T-helper 2 cell treated with Interferon-gamma antibody and Interleukin-4, amounts not matched to agents 100 ng/mL and 5 ng/mL, for 36 hours (primary cell): ENCODE measurements at places on chromosomes 4 and X. TPM values are rescaled to one million over a fixed set of nuclear protein-coding genes. Genes with fewer than 3 reads are reported as not detected.

Gene MAGEB1
- total RNA-seq = not detected in 2 replicates

Gene POU3F4
- total RNA-seq = not detected in 2 replicates

Gene OTUD6A
- total RNA-seq = not detected in 2 replicates

Gene BBS7
- 17.5 and 21.5 TPM in 2 replicates for total RNA-seq

Gene DTHD1
- total RNA-seq = 0.07 and 0.09 TPM in 2 replicates

Gene LRAT
- not detected in 2 replicates for total RNA-seq

Gene MID2
- total RNA-seq = 2.2 and 2.9 TPM in 2 replicates

Gene S100P
- 34.1 and 37.1 TPM in 2 replicates for total RNA-seq

Gene SRD5A3
- total RNA-seq = 11.4 and 14.7 TPM in 2 replicates

Gene CLDN34
- total RNA-seq = not detected in 2 replicates
